ENCODE measurements at places on chromosomes 5 and 9. TPM values are rescaled to one million over a fixed set of nuclear protein-coding genes. Genes with fewer than 3 reads are reported as not detected.
A peak's percentile ranks its signal among the peaks of the same experiment; 100 is the strongest.

ANKRD18A gene
- total RNA-seq, result not detected

DNA sequence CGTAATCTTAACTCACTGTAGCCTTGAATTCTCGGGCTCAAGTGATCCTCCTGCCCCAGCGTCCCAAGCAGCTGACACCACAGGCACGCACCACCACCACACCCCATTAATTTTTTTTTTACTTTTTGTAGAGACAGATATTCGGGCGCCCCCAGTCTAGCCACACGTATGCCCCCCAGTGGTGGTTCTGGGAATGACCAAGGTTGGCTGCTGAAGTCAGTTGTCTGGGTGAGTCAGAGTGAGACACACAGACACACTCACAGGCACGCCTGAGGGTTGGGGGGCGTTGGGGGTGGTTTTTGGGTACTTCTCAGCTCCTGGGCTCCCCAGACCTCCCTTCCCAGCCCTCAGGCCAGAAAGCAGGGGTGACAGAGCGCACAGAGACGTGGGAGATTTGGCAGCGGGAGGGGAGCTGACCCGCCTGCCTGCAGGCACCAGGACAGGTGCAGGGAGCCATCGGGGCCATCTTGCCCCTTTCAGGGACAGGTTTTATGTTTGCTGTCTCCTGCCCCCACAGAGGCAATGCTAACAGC is 4.2 kb upstream of the ENTPD8 start:
- DNase-seq, result peak; percentile 99

- no peak for DNase-seq
Observed at GRCh38 chr5:158809310-158809850, 290.3 kb downstream of the EBF1 start.

DNA sequence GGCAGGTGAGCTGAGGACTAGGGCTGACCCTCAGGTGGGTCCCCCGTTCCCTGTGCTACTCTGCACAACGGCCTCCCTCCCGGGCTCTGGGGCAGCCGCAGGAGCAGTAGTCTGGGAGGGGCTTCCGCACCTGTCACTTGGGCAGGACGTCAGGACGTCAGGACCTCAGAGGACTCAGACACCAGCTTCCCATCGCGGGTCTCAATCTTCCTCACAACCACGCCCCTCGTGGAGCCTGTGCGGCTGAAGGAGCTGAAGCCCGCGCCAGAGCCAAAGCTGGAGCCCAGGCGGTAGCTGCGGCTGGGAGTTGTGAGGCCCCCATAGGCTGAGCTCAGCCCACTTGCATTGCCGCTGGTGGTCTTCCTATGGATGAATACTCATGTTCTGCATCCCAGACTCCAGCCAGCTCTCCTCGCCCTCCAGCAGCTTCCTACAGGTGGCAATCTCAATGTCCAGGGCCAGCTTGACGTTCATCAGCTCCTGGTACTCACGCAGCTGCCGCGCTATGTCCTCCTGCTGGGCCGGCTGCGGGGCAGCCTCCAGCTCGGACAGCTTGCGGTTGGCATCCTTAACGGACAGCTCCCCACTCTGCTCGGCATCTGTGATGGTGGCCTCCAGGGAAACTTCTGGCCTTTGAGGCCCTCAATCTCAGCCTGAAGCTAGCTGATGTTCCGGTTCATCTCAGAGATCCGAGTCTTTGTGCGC is 381.4 kb upstream of the RGMB start:
- no peak for DNase-seq

DNA sequence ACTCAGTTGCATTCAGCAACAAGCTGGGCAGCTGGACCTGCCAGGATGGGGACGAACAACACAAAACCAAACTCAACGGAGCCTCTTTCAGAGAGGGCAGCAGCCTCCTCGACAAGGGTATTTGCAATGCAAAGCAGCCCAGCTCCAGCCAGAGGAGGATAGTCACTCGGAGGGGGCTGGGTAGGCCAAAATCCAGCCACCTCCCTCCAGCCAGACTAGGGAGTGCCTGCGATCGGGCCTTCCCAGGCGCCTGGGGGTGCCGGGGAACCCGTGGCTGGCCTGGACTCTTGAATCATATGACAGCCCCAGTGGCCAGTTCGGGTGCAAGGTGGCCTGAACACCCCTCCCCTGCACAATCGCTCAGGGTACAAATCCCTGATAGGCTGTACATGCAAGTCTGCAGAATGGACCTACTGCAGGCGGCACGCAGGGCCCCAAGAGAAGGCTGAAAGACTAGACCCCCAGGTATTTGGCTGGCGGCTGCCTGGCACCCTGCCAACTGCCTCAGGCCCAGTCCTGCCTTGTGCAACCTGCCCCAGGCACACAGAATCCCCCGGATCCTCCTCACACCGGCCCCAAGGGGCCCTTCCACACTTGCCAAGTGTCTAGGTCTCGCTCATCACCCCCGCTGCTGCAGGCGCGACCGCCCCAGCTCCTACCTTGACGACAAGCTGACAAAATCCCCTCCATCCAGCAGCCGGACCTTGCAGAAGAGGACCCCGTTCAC is 1.3 kb downstream of the EEIG1 start:
- peak; percentile 95 for DNase-seq

DNA sequence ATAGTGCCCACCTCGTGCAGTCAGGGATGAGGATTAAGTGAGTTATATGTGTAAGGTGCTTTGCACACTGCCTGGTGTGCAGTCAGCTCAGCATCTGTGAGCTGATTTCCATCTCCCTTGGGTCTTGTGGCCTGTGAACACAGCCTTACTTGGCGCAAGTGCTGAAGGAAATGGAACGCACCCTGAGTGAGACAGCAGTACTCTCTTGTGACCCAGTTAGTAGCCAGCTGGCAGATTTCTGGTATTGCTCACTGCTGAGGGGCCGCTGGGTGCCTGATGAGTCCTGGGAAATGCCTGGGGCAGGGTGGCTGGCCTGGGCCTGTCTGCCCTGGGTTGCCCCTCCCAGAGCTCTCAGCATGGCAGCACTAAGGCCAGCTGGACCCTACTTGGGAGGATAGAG is 90.9 kb upstream of the BOD1 start:
- peak; percentile 99 for DNase-seq

GRCh38 chr9:72809586-72809985 is 143.3 kb downstream of the ALDH1A1 start:
- DNase-seq, result no peak

- DNase-seq, result peak; percentile 5
Observed at GRCh38 chr5:110054240-110054639, 364.5 kb downstream of the MAN2A1 start.

DNA sequence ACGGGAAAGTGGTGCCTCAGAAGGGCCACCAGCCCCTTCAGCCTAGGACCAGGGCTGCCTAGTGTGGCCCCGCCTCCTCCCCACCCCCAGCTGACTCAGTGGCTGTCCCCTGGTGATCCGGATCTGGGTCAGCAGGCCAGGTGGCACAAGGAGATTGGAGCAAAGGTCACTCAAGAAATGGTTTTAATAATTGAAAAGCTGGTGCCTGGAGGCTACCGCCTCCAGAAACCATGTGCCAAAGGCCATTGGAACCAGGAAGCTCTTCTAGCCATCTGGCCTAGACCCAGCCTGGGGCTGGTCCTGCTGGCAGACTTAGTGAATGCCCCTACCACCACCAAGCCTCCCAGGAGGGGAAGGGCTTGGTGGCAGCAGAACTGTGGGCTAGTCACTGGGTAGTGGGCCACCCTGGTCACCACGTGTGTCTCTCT is 1.5 kb downstream of the ST6GALNAC4 start:
- peak; percentile 46 for DNase-seq

GRCh38 chr5:178081571-178082243 is 31.6 kb upstream of the N4BP3 start:
- no peak for DNase-seq

DNA sequence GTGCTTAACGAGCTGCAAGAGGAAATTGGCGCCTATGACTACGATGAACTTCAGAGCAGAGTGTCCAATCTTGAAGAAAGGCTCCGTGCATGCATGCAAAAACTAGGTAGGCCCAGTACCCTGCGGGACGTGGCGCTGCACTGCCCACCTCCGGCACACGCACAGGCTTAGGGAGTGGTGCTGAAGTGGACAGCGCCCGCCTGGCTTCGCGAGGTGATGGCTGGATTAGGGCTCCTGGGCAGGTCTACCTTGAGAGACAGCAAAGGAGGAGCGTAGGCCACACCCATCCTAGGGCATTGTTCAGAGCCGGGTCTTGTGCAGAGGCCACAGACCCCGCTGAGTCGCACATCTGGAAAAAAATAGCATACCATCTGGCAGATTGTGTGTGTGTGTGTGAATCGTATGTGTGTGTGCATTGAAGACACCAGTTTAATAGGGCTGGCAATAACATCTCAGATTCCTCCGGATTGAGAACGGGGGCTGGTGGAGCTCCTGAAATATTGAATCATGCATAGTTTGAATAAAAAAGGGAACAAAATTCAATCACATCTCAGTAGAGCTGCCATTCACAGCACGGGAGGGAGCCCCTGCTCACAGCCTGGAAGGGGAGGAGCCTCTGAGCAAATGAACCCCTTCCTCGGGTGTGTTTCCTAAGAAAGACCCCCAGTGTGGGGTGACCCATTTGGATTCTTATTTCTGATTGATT is 11.1 kb downstream of the OLFM1 start:
- DNase-seq, result no peak

Measured in osteoblast (primary cell).